ENCODE measurements at places on chromosomes 7 and 10.
A peak's percentile ranks its signal among the peaks of the same experiment; 100 is the strongest.

DNA sequence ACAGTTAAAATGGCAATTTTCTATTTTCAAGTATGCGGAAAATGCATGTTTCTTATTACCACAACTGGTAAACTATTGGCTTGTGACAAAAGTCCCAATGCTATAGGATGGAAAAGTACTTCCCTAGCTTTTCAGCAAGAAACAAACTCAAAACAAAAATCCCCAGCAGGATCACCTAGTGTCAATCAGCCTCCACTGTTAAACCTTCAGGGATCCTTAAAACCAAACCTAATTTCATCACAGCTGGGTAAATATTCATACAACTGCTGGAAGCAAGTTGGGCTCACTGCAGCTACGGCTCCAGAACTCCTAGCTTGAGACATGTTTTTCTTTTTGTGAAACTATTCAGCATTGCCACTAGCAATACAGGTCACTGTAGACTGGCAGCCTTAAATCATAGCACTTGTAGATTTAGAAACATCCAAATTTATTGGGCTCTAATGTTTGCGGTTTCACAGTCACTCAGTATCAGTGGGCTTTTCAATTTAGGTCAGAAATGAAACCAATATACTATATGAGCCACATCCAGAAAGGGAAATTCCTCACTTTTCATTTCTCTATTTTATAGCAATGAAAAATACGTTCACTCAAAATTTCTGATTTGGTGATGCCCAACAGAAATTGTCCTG, 145.2 kb upstream of the ANK3 start:
- no peak for DNase-seq

- no peak for DNase-seq
These were observed 1.3 kb downstream of the GPR37 start for GRCh38 chr7:124764051-124764846.

- no peak for DNase-seq
These were observed 273.1 kb downstream of the GLRX3 start for GRCh38 chr10:130409331-130409730.

DNA sequence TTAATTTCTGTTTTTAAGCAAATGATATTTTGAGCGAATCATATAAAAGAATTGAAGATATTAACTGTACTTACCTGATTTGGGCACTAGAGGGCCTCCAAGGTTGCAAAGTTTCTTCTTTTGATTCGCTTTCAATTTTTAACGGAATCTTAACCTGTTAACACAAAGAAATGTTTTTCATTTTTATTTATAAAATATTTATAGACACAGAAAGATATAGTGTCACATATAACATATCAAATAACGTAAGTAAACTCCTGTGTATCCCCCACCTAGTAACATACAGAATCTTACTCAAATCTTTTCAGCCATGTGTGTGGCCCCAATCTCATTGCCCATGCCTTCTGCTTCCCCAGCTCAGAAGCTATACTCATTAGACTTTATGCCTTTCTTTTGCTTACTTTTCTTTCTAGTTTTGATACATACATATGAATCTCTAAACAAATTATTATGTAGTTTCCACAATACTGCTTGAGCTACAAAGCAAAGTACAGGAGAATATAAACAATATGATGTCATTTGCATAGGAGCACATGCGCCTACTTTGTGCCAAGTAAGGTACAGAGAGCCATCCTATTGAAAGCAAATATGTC, 49.5 kb upstream of the ZPBP start:
- peak; percentile 12 for DNase-seq

DNA sequence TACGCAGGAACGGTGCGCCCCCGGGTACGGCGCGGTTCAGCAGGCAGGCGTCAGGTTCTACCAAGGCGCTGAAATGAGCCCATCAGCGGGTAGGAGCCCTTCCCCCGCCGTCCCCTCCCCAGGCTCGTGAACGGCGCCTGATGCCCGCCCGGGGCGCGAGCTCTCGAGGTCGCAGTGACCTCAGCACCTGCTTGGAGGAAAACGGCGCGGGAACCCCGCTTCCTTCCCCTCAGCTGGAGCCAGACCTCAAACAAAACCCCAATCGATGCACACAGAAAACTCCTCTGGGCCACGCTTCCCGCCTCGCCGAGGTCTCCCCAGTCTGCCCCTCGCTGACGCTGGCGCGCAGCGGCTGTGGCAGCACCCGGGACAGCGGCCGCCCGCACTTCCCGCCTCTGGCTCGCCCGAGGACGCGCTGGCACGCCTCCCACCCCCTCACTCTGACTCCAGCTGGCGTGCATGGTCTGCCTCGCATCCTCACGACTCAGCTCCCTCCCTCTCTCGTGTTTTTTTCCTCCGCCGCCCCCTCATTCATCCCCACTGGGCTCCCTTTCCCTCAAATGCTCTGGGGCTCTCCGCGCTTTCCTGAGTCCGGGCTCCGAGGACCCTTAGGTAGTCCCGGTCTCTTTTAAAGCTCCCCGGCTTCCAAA, 514 bp upstream of the GAD2 start:
- DNase-seq: no peak

Measured in glomerular endothelial cell (primary cell).